Left lung (tissue), 14 donors: ENCODE measurements at places on chromosomes 11 and 22. TPM values are rescaled to one million over a fixed set of nuclear protein-coding genes. Genes with fewer than 3 reads are reported as not detected.

The BCO2 gene
- total RNA-seq: 3.3 TPM

DNA sequence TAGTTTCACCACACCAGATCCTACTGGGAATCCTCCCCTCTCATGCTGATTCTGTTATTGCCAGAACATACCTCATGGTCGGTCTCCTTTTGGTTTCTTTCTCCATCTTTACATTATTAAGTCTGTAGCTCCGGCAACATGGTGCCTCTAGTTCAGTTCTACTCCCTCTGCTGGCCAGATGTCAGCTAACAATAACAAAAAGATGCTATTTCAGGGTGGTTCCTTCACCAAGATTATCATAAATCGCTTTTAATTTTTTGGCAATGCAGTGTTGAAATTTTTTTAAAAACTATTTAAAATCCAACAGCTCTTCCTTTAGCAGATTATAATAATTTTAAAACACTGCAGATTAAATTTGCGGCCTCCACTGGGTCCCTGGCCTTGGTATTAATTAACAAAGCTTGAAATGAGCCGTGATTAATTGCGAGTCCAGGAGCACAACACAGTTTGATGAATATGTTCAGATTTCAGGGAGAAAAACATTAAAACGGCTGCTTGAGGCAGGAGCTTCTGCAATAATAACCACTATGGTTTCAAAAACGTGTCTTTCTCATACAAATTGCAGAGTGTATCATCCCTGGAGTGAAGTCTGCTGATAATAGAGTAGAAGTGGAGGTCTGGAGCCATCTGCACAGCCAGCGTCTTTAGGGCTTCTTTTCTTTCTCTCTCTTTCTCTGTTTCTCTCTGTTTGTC, 492.9 kb upstream of the KIRREL3 start:
- H3K27me3 ChIP-seq: no peaks in the 10 kb centered on the region
- H3K36me3 ChIP-seq: no peaks in the 10 kb centered on the region
- H3K4me3 ChIP-seq: no peak overlapping the region
- no peaks in the 10 kb centered on the region for H3K4me1 ChIP-seq

The SEPTIN5 gene
- total RNA-seq: 20.3 TPM

The PTPRCAP gene
- total RNA-seq: 5.4 TPM

DNA sequence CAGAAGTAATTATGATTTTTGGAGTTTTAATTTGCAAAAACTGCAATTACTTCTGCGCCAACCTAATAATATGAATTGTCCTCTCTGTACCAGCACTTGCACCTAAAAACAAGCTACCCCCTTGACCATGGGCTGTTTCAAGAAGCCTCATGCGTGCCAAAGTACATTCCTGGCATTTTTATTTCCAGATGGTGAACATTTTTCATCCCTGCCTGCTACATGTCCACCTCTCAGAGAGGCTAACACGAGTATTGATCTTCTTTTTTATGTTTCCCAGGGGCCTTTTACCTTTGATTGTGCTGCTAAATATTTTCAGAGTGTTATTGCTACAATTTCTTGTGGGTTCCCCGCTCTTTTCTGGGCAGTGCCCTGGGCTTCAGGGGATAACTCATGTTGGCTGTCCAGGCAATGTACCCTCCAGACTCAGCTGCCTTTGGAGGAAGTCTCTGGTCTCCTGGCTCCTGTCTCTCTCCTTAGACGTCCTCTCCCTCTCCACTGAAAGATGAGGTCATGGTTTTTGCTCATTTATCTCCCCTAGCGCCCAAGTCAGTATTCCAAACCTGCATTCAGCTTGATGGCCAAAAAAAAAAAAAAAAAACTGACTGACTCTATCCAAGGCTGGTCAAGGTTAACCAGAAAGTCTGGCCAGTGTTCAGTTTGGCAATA, 86.2 kb upstream of the ASPHD2 start:
- DNase-seq: no peak
- peaks cover 45% of the 10 kb centered on the region for H3K27me3 ChIP-seq
- H3K36me3 ChIP-seq: no peaks in the 10 kb centered on the region
- H3K27ac ChIP-seq: no peak overlapping the region
- no peak overlapping the region for H3K4me3 ChIP-seq
- H3K4me1 ChIP-seq: no peaks in the 10 kb centered on the region

- no peaks in the 10 kb centered on the region for H3K27me3 ChIP-seq
- no peak overlapping the region for H3K4me3 ChIP-seq
- no peak for DNase-seq
Observed at GRCh38 chr22:31829505-31829904, 75.7 kb downstream of the DEPDC5 start.

DNA sequence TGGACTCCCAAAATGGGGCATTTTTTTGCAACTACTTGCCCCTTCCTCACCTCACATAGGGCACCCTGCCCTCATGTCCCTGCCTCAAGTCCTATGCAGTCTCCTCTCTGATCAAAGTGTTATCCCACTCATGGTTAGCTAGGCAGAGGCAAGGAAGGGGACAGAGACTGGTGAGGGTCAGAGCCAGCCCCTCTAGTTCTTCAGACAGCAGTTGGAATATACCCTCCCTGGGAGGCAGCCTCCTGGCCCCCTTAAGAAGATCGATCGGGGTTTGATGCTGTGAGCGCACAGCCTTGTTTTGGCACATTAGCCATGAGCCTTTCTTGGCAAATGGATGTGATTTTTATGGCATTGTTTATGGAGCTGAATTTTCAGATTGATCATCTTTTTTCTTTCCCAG, 436.9 kb downstream of the BUD13 start:
- no peak overlapping the region for H3K27ac ChIP-seq
- H3K4me1 ChIP-seq: no peaks in the 10 kb centered on the region
- no peak for DNase-seq
- no peaks in the 10 kb centered on the region for H3K27me3 ChIP-seq
- no peak overlapping the region for H3K4me3 ChIP-seq

The PTPN5 gene
- not detected for total RNA-seq

DNA sequence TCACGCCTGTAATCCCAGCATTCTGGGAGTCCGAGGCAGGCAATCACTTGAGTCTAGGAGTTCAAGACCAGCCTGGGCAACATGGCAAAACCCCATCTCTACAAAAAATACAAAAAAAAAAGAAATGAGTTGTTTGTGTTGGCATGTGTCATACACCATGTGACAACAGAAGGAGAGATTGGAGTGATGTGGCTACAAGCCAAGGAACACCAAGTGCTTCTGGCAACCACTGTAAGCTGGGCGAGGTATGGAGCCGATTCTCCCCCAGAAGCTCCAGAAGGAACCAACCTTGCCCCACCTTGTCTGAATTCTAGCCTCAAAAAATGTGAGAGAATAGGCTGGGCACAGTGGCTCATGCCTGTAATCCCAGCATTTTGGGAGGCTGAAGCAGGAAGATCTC, 39.1 kb upstream of the SLC35C1 start:
- no peaks in the 10 kb centered on the region for H3K4me1 ChIP-seq
- no peaks in the 10 kb centered on the region for H3K36me3 ChIP-seq
- DNase-seq: no peak
- no peak overlapping the region for H3K4me3 ChIP-seq

DNA sequence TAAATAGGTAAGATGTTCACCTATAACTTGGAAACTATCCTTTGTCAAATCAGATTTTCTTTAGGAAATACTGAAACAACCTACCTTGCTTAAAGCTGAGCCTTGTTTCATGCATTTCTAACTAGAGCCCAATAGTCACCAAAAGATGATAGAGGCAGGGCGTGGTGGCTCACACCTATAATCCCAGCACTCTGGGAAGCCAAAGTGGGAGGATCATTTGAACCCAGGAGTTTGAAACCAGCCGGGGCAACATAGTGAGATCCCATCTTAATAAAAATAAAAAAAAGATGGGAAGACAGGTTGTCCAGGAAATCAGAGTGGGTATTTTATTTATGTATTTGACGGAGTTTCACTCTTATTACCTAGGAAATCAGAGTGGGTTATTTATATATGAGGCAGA, 38.3 kb downstream of the DDX6 start:
- H3K4me1 ChIP-seq: peaks cover 4% of the 10 kb centered on the region
- DNase-seq: no peak
- H3K4me3 ChIP-seq: no peak overlapping the region
- no peaks in the 10 kb centered on the region for H3K36me3 ChIP-seq
- H3K27me3 ChIP-seq: no peaks in the 10 kb centered on the region

DNA sequence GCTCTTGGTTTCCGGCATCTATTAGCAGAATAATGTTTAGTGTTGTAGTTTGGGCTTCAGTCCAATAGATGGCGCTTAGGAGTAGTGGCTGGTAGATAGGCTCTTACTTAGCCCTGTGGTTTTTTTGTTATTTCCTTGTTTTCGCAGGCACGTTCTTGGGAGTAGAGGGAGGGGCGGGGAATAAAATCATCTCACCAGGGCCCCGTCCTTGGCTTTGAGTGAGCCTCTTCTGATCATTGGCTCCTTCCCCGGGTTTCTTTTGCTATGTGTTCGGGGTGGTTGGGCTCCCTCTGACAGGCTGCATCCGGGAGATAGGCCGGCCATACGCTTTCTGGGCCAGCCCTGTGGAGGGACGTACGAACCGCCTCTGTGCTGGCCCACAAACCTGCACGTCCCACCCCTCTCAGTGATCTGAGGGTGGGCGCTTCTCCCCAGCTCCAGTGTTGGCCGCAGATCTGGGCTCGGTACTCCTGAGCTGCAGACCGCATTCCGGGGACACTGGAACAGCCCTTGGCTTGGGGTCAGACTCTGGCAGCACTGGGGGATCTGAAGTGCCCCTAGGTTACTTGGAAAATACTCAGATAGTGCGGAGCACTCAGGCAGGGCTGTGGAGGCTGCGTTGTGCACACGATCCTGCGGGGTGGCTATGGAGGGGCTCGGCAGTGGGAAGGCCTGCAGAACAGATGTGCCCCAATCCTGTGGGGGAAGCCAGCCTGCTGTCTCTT, 217.0 kb downstream of the DYNC2H1 start:
- no peak for DNase-seq
- no peak overlapping the region for H3K27ac ChIP-seq
- no peaks in the 10 kb centered on the region for H3K27me3 ChIP-seq

The KRTAP5-7 gene
- 0.24 TPM for total RNA-seq

DNA sequence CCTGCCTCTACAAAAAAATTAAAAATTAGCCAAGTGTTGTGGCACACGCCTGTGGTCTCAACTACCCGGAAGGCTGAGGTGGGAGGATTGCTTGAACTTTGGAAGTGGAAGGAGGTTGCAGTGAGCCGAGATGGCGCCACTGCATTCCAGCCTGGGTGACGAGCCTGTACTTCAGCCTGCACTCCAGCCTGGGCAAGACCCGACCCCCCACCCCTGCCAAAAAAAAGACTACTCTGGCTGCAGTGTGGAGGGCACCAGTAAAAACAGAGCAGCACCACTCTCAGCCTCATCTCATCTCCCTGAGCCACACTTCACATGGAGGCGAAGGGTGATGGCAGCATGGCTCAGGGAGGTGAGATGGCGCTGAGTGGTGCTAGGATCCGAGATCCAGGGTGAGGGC, 50.3 kb upstream of the THY1 start:
- H3K4me3 ChIP-seq: no peak overlapping the region
- no peaks in the 10 kb centered on the region for H3K36me3 ChIP-seq
- no peak overlapping the region for H3K27ac ChIP-seq
- peaks cover 13% of the 10 kb centered on the region for H3K27me3 ChIP-seq
- DNase-seq: no peak
- no peaks in the 10 kb centered on the region for H3K4me1 ChIP-seq

GRCh38 chr22:35625763-35626432, 8.8 kb upstream of the MB start:
- DNase-seq: no peak
- no peak overlapping the region for H3K4me3 ChIP-seq
- H3K27ac ChIP-seq: no peak overlapping the region
- H3K36me3 ChIP-seq: no peaks in the 10 kb centered on the region
- peaks cover 35% of the 10 kb centered on the region for H3K4me1 ChIP-seq

GRCh38 chr11:44945666-44946065, 5.0 kb downstream of the TP53I11 start:
- H3K27ac ChIP-seq: no peak overlapping the region
- no peak overlapping the region for H3K4me3 ChIP-seq
- no peak for DNase-seq
- H3K36me3 ChIP-seq: no peaks in the 10 kb centered on the region

DNA sequence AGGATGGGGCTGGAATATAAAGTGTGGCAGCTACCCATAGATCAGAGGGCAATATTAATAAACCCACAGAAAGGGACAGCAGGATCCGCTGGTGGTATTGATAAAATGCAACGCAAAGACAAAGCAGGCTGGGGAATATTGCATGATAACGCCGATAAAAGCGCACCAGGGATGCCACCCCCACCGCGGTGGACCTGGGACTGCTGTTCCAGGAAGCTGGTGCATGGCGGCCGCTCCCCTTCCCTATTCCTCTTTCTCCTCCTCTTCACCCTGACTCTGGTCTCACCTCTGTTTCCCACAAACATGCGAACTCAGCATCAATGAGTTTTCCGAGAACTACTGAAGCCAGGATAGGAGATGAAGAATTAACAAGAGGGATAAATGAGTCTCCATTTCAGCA, 20.2 kb downstream of the SPATA19 start:
- no peak for DNase-seq
- no peaks in the 10 kb centered on the region for H3K36me3 ChIP-seq
- peaks cover 7% of the 10 kb centered on the region for H3K27me3 ChIP-seq
- no peak overlapping the region for H3K27ac ChIP-seq
- H3K4me1 ChIP-seq: no peaks in the 10 kb centered on the region
- H3K4me3 ChIP-seq: no peak overlapping the region

DNA sequence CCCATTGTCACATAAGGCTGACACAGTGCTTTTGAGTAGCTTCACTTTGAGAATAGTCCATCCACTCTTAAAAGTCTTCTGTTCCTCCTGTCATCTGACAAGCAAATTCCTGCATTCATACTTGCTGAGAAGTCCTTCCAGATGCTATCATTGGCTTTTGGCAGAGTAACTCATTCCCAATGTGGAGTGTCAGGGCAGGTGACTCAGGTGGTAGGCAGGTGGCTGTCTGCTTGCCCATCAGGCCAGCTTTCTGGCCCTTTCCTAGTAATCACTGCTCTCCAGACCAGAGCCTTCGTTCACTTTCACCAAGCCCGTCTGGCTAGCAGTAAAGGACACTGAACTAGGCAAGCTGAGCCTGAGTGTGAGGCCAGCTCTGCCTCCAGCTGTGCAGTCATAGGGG, 162.5 kb upstream of the CCDC90B start:
- DNase-seq: no peak
- H3K4me1 ChIP-seq: no peaks in the 10 kb centered on the region
- H3K4me3 ChIP-seq: no peak overlapping the region
- no peaks in the 10 kb centered on the region for H3K27me3 ChIP-seq
- no peak overlapping the region for H3K27ac ChIP-seq

GRCh38 chr11:63916837-63917691, at the start of gene RCOR2:
Gene RCOR2 (minus strand): TSS chr11:63917164. CDS start chr11:63916456, 708 bp downstream.
- DNase-seq: peak; percentile 66
- peaks cover 52% of the 10 kb centered on the region for H3K4me1 ChIP-seq
- H3K27me3 ChIP-seq: peaks cover 59% of the 10 kb centered on the region
- H3K27ac ChIP-seq: peak within 1 kb of the TSS; percentile 69
- H3K36me3 ChIP-seq: no peaks in the 10 kb centered on the region
- peak within 1 kb of the TSS; percentile 35 for H3K4me3 ChIP-seq

- H3K4me3 ChIP-seq: no peak overlapping the region
- H3K27ac ChIP-seq: no peak overlapping the region
- H3K36me3 ChIP-seq: no peaks in the 10 kb centered on the region
- no peaks in the 10 kb centered on the region for H3K4me1 ChIP-seq
- no peak for DNase-seq
Observed at GRCh38 chr11:64900263-64900678, 16.7 kb downstream of the ATG2A start.

GRCh38 chr22:45869340-45869847, 107.6 kb downstream of the WNT7B start:
- DNase-seq: no peak
- H3K4me1 ChIP-seq: peaks cover 14% of the 10 kb centered on the region
- H3K27ac ChIP-seq: no peak overlapping the region
- H3K4me3 ChIP-seq: no peak overlapping the region
- no peaks in the 10 kb centered on the region for H3K36me3 ChIP-seq
- H3K27me3 ChIP-seq: peaks cover 11% of the 10 kb centered on the region
